ENCODE measurements at places on chromosomes 2 and 18. TPM values are rescaled to one million over a fixed set of nuclear protein-coding genes. Genes with fewer than 3 reads are reported as not detected.

Gene CNOT9
- total RNA-seq: 54.7 TPM

Gene ERFE
- total RNA-seq: 0.65 TPM

Gene SPIRE1
- total RNA-seq: 20.1 TPM

Gene COLEC12
- total RNA-seq: 61.7 TPM

Gene RNU2-63P
- total RNA-seq: 14.6 TPM

Gene UCN
- 0.44 TPM for total RNA-seq

Measured in bladder microvascular endothelial cell (primary cell).